Left kidney (tissue), 8 donors: ENCODE measurements at places on chromosomes 6 and 20. TPM values are rescaled to one million over a fixed set of nuclear protein-coding genes. Genes with fewer than 3 reads are reported as not detected.

OTOR gene
- polyA plus RNA-seq: not detected

RFX6 gene
- not detected for polyA plus RNA-seq

HCK gene
- 1.8 TPM for polyA plus RNA-seq

ENPP5 gene
- 20.1 TPM for polyA plus RNA-seq

GMPR gene
- polyA plus RNA-seq: 4.7 TPM

C6orf136 gene
- 24.1 TPM for polyA plus RNA-seq

MTO1 gene
- 38.6 TPM for polyA plus RNA-seq

SPTLC3 gene
- 28.6 TPM for polyA plus RNA-seq

FAM209B gene
- polyA plus RNA-seq: 0.55 TPM

RSPO4 gene
- polyA plus RNA-seq: 2.3 TPM

GPR63 gene
- 4.9 TPM for polyA plus RNA-seq
